ENCODE measurements at places on chromosomes 5 and 9. TPM values are rescaled to one million over a fixed set of nuclear protein-coding genes. Genes with fewer than 3 reads are reported as not detected.

Gene AGXT2
- not detected for total RNA-seq

GRCh38 chr5:145980259-145980658 lies 43.9 kb downstream of the SH3RF2 start:
- DNase-seq: no peak

Gene ZNF608
- total RNA-seq: 86.3 TPM

Gene IFNE
- total RNA-seq: not detected

GRCh38 chr5:128380337-128380736 lies 157.7 kb downstream of the FBN2 start:
- no peak for DNase-seq

GRCh38 chr5:54753034-54753433 lies 232.4 kb downstream of the ESM1 start:
- DNase-seq: no peak

- no peak for DNase-seq
These were observed 135.5 kb upstream of the CPEB4 start for GRCh38 chr5:173752653-173753052.

DNA sequence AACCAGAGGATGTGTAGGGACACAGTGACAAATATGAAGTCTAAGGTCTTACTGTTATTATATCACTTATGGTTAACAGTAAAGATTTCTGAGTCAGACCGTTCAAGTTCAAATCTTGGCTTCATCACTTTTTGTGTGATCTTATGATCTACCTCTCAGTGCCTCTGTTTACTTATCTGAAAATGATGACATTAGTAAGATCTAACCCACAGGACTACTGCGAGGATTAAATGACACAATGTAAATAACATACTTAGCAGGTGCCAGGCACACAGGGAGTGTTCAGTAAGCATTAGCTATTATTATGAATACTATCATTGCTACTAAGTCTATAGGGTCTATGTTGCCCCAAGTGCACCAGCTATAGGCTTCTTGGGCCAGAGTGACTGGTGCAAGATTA lies 2.0 kb downstream of the IRF1 start:
- no peak for DNase-seq

DNA sequence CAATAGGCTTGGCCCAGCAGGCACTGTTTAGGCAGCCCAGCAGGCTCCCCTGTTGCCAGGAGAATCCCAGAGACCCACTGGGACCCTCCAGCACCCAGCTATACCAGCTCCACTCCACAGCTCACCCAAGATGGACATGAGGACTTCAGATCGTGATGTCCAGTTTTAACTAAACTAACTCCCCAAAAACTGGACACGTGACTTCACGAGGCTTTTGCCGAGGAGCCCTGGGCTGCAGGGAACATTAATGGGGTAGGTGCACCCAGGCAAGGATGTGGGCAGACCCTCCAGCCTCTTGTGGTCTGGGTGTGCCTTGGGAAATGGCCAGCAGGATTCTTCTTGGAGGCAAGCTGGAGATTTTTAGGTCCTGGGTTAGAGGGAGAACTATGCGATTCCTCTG lies 8.9 kb upstream of the NKD2 start:
- no peak for DNase-seq

DNA sequence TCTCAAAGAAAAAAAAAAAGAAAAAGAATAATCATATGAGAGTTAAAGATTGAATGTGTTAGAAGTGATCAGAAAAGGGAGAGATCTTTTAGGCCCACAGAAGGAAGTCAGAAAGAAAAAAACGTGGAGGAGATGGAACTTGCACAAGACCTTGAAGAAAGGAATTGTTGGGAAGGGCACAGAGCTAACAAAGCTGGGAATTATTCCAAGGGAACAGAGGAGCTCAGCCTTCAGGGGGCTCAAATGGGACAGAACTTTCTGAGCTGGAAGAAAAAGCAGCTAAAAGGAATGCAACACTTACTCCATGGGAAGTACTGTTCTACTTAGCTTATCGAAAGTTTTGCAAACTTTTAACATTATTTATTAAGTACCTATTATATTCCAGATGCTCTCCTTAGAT lies 153.4 kb upstream of the ADRA1B start:
- no peak for DNase-seq

Gene FCHO2
- 49.9 TPM for total RNA-seq

DNA sequence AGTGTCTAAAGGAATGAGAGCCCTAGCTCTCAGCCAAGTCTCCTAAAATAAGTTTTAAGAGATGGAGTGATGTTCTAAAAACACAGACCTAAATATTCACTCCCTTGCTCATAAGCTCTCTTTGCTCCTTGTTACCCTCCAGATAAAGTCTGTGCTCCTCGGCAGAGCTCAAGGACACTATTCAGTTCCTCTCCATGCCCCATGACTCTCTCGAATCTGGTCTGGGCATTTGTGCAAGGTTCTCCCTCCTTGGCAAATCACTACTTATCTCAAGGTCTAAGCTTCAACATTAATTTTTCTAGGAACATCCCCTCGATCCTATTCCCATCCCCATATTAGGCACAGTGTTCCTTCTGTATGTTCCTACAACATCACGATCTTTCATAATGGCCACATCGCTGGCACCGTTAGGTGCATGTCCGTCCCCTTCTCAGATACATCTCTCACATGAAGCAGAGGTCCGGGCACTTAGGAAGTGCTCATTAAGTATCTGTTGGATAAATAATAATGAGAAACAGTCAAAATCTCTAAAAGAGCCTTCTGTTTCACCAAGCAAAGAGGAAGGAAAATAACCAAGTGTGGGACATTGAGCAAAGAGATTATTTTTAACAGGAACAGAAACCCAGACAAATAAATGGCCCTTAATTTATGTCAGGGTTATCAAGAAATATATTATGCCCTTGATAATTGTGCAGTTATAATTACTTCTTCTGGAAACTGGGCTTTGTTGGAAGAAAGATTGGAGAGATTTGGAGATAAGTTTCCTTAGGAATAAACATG lies 85.9 kb upstream of the HTR4 start:
- no peak for DNase-seq

Gene NUTM2G
- total RNA-seq: not detected

- DNase-seq: no peak
These were observed 15.5 kb upstream of the MGAT1 start for GRCh38 chr5:180817893-180818674.

Gene SELENOP
- 82.0 TPM for total RNA-seq

- no peak for DNase-seq
These were observed 4.6 kb downstream of the NRG2 start for GRCh38 chr5:140038373-140038957.

- DNase-seq: no peak
These were observed 2.5 kb upstream of the ZMYND19 start for GRCh38 chr9:137592767-137593166.

DNA sequence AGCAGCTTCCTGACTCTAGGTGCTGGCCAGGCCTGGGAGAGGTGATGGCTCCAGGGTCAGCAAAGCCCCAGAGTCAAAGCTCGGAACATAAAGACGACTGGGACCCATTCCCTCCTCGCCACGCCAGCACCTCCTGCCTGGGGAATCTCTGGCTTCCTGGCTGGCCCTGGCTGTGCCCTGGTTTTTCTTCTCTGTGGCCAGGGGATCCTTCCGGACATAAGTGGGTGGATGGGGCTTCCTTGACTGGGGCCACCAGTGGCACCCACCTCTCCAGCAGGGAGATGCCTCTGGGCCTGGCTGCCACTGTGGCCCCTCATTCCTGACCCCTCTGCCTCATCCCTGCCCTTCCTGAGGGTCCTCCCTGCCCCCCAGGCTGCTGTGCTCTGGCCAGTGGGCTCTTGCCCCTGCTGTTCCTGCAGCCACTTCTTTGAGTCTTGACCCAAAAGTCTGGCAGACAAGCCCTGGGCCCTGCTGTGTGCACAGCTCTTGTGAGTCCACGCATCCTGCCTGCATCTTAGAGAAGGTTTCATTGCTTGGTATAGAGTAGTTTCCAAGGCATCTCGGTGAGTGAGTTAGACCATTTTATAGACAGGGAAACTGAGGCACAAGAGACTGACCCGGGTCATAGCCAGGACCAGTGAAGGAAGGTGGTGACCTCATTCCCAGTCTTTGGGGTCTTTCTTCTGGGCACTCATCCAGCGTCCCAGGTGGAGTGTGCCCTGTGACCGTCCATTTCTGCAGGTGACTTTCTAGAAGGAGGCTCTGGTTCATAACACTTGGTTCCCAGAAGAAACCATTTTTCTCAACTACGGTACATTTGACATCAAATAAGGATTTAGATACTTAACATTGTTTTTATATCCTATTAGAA lies 17.3 kb upstream of the LPCAT1 start:
- DNase-seq: no peak

GRCh38 chr5:148457183-148457620 lies 73.4 kb downstream of the FBXO38 start:
- no peak for DNase-seq

DNA sequence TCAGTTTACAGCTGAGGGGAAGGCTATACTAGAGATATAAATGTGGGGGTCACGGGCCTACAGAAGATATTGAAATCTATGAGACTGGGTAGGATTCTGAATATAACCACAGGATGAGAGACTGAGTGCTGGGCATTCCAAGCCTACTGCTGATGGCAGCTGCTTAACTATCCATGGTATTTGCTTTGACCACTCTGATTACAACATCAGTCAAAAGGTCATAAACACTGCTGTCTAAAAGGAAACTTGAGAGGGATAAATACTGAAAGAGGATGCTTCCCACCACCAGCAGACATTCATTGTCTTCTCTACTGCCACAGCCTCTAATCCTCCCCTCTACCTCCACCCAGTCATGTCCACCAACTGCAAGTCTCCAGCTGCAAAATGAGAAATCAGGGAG lies 3.8 kb downstream of the ZNF622 start:
- DNase-seq: no peak

Gene CCL21
- not detected for total RNA-seq

Gene GGTA1
- 1.5 TPM for total RNA-seq

DNA sequence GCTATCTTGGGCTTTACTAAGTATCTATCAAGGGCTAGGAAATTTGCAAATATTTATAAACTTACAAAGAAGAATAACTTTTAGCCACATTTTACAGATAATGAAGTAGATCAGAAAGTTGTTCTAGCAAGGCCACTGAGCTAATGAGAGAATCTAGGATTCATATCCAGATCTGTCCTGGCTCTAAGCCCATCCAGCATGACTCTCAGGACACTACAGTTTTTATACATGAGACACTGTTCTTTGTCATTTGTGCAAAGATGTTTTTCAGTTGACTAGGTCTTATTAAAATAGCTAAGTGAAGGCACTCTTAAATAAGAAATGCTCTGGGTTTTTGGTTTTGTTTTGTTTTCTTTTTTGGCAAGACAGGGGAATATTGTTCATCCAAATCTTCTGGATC lies 273.1 kb downstream of the GABRB2 start:
- DNase-seq: no peak

DNA sequence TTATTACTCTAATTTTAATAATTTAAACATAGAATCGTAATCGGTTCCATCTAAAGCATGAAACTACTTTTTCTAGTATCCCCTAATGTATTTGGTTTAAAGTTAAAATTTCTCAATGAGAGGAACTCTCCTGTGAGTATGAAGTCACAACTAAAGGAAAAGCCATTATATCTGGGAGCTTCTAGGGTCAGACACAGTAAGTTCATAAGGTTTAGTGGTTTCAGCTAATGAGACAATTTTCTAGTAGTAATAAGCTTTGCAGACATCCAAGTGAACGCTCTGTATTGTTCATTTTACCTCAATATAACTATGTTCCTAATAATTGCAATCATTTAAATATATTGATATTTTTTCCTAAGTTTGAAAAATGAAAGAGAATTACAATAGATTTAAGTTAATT lies 364.4 kb upstream of the CDH9 start:
- no peak for DNase-seq

DNA sequence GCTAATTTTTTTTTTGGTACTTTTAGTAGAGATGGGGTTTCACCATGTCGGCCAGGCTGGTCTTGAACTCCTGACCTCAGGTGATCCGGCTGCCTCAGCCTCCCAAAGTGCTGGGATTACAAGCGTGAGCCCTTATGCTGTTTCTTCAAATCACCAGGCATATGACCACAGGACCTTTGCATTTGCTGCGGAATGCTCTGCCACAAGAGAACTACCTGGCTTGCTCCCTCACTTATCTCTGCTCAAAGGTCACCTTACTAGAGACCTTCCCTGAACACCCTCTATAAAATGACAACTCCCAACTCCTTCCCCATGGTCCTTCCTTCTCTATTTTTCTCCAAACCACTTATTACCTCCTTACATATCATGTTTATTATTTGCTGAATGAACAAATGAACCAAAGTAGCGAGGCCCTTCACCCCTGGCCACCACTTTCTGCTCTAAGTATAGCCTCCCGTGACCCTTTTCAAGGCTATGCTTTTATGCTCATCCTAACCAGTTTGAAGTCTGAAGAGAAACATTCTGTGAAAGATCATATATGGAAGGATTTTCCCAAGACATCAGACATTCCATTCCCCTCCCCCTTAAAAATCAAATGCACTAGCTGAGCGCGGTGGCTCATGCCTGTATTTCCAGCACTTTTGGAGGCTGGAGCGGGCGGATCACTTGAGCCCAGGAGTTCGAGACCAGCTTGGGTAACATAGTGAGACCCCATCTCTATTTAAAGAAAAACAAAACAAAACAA lies 1.3 kb downstream of the ZER1 start:
- no peak for DNase-seq

- no peak for DNase-seq
These were observed 23.5 kb downstream of the IL7R start for GRCh38 chr5:35880156-35880555.

- DNase-seq: no peak
These were observed 29.2 kb downstream of the PROP1 start for GRCh38 chr5:177966839-177967166.

GRCh38 chr9:136011703-136012496 lies 50.7 kb upstream of the UBAC1 start:
- DNase-seq: no peak

Gene CTXN3
- total RNA-seq: 2.8 TPM
